ENCODE measurements at places on chromosomes 16 and 17. TPM values are rescaled to one million over a fixed set of nuclear protein-coding genes. Genes with fewer than 3 reads are reported as not detected.

STARD3 gene
- total RNA-seq = 37.3 TPM

PRSS21 gene
- total RNA-seq = not detected

CTF1 gene
- total RNA-seq = not detected

ITGA2B gene
- total RNA-seq = 0.05 TPM

RNF166 gene
- 28.6 TPM for total RNA-seq

TEDC2 gene
- total RNA-seq = 40.7 TPM

IGFBP4 gene
- total RNA-seq = 43.1 TPM

KCNH6 gene
- not detected for total RNA-seq

DBNDD1 gene
- 10.7 TPM for total RNA-seq

OMG gene
- not detected for total RNA-seq

MYL4 gene
- not detected for total RNA-seq

CAPNS2 gene
- 2.7 TPM for total RNA-seq

KREMEN2 gene
- 4.1 TPM for total RNA-seq

PRM2 gene
- total RNA-seq = not detected

UTS2R gene
- total RNA-seq = not detected

NPB gene
- 0.11 TPM for total RNA-seq

MRM1 gene
- 13.4 TPM for total RNA-seq

QRICH2 gene
- 1.4 TPM for total RNA-seq

Data from A375 (cell line).